Tongue (tissue), 3 donors: ENCODE measurements at places on chromosomes 7 and 10. TPM values are rescaled to one million over a fixed set of nuclear protein-coding genes. Genes with fewer than 3 reads are reported as not detected.

GRCh38 chr7:127792528-127793342, 140.7 kb downstream of the SND1 start:
- no peak for DNase-seq

DNA sequence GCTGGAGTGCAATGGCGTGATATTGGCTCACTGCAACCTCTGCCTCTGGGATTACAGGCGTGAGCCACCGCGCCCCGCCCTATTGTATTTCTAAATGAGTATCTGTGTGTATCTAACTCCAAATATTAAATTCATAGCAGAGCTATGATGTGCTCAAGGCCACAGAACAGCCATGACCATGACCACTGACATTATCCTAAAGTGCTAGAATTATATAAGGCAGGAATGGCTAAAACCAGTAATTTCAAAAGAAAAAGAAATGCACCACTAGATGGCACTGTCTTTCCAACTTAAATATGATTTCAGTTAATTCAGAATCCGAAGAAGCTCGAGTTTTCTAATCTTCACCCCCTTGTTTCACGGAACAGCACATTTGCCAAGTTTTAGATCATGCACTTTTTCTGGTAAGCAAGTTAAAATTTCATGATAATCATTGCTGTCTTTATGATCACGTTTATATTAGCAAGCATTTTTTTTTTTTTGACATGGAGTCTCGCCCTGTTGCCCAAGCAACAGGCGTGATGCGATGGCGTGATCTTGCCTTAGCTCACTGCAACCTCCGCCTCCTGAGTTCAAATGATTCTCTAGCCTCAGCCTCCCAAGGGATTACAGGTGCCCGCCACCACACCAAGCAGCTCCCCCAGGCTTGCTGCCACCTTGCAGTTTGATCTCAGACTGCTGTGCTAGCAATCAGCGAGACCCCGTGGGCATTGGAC, 65.3 kb downstream of the OR13A1 start:
- DNase-seq, result peak; percentile 82

- DNase-seq, result no peak
These were observed 603.3 kb upstream of the IGFBP3 start for GRCh38 chr7:46524350-46524749.

DNA sequence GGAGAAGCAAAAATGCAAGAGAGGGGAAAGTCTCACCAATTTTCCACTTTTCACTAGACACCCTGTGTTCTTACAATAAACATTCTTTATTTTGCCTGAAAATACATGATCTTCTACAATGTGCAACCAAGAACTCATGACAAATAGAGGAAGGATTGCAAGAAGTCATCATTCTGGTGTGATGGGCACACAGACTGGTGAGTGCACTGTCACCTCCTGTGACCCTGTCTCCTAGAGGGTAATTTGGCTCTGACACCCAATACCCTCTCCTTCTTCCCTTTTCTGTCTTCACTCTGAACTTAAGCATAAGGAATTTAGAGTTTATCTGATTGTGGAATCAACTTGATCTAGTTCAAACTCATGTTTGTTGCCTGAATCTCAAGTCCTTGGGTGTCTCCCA, 153.7 kb downstream of the SH2D4B start:
- no peak for DNase-seq

DNA sequence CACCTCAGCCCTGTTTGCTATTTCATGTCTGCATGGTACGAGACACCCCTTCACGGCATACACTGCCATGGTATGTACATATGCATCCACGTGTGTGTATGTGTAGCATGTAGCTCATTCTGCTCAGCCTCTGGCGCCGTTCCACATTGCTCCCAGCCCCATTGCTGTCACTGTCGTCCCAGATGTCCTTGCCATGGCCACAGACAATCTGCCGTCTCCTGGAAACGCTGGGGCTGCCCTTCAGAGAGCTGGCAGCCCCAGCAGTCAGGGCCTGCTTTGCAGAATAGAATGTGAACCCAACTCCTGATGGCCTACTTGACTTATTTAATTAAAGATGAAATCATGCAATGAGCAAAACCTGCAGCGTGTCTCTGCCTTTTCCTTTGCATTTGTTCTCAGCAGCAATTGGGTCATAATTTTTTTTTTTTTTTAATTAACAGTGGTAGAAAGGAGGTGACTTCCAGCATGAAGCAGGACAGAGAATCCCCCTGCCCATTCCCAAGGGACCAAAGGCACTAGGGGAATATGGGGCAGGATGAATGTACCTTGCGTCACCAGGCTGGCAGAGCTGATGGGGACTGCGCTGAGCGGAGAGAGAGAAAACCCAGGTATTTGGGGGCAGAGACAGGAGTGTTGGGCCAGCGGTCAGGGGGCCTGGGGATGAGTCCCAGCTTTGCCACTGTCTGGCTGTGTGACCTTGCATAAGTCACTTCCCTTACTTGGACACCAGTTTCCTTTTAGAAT, 49.2 kb downstream of the CHST3 start:
- no peak for DNase-seq

- DNase-seq, result no peak
These were observed 104.2 kb downstream of the EMX2 start for GRCh38 chr10:117646718-117647117.

- no peak for DNase-seq
These were observed 5.8 kb upstream of the PPP3CB start for GRCh38 chr10:73501651-73502050.

GRCh38 chr10:11290156-11290890, 272.7 kb downstream of the CELF2 start:
- DNase-seq, result no peak

GRCh38 chr10:92242910-92243671, 47.8 kb downstream of the CPEB3 start:
- peak; percentile 76 for DNase-seq

GRCh38 chr7:4709187-4709586, 27.1 kb downstream of the FOXK1 start:
- DNase-seq, result no peak

GRCh38 chr7:148289630-148290029, 300.9 kb upstream of the C7orf33 start:
- DNase-seq, result no peak

DNA sequence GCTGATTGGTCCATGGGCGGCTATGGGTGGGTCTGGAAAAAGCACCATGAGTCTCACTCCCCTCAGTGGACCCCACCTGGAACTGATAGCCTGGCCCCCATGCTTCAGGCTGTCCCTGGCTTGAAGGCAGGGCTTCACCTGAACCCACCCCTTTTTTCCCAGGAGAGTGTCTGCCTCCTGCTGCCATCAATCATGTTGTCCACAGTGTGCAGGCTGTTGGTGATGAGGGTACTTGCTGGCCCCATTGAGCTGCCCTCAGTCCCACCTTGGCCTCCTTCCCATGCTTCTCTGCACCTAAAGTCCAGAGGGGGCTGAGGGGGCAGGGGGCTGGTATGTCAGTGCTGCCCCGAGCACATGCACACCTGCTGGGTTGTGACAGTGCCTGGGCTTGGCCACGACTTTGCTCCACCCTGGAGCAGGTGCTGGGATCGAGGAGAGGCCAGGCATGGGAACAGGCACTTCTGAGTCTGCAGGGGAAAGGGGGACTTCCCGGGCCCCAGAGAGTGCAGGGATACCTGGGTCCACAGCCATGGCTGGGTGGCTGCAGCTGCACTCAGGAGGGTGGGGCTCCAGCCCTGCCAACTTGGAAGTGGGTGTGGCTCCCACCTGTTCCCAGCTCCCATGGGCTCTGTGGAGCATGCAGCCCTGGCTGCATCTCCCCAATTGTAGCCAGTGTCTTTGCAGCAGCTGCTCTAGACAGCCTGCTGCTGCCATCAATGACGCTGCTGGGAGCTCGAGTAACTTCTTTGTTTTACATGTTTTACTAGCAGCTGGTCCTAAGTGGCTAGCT, 56.9 kb downstream of the ADK start:
- peak; percentile 95 for DNase-seq

DNA sequence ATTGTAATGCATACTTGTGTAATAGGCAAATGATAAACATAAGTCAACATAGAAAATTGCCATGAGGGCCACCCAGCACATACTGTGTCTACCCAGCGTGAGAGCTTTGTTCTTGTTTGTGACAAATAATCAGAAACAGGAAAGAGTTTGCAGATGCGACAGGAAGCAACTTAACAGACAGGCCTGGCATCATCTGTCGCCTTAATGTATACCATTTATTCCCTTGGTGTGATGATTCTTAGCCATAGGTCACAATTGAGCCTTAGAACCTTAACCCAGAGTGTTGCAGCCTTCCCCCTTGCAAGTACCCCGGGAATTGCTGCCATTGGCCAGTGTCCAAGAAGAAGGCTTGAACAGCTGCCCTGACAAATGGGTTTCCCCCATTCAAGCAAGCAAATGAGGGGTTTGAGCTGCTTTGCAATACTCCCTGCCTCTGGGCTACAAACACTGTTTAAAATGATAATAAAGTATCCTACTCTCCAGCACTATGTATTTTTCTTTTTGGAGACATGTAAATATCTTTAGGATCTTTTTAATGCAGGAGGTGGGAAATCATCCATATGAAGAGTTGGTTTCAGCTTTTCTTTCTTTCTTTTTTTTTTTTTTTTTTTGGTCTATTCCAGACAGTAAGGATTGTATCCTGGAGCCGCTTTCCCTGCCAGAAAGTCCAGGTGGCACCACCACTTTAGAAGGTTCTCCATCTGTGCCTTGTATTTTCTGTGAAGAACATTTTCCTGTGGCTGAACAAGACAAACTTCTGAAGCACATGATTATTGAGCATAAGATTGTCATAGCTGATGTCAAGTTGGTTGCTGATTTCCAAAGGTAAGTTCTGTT, 80.0 kb downstream of the ZNF277 start:
- DNase-seq, result peak; percentile 62

The IFIT2 gene
- 9.5 TPM for total RNA-seq

The MINDY3 gene
- 43.8 TPM for total RNA-seq

The SORBS1 gene
- 74.8 TPM for total RNA-seq
